ENCODE measurements at places on chromosomes 3 and 15.

DNA sequence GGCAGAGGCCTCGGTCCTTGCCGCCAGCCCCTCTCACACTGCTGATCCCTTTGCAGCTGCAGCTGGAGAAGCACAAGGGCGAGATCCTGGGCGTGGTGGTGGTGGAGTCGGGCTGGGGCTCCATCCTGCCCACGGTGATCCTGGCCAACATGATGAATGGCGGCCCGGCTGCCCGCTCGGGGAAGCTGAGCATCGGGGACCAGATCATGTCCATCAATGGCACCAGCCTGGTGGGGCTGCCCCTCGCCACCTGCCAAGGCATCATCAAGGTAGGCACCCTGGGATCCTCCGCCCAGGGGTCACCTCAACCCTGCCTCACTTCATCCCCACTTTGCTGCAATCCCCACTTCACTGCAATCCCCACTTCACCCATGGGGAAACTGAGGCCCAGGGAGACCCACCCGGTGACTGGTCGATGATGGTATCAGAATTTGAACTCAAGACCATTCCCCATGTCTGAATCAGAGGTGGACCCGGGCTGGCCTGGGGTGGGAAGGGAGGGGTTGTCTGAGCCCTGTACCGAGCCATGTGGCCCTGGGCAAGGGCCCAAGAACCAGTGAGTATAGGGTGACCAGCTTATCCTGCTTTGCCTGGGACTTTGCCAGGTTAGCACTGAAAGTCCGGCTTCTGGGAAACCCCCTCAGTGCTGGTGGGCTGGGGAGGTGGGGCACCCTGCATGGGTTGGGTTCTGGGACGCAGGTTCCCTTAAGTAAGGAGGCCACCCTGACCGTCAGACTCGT lies 162.9 kb downstream of the NSMCE3 start:
- no peak for DNase-seq

DNA sequence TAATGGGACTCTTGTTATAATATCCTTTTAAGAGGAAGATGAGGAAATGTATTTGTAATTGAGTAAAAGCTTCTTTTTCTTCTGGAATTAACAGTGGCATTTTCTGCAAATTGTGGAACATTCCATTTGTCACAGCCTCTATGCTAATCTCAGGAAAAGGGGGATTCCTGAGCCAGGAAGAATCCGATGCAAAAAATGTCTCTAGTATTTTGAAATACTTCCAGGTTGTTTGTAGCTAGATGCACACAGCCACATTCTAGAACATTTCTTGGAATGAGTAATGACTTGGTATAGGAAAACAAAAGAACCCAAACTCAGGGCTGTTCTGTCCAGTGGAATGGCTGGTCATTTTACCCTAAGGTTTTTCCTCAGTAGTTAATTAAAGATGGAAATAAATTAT lies 98.5 kb upstream of the SLC2A2 start:
- DNase-seq, result no peak

DNA sequence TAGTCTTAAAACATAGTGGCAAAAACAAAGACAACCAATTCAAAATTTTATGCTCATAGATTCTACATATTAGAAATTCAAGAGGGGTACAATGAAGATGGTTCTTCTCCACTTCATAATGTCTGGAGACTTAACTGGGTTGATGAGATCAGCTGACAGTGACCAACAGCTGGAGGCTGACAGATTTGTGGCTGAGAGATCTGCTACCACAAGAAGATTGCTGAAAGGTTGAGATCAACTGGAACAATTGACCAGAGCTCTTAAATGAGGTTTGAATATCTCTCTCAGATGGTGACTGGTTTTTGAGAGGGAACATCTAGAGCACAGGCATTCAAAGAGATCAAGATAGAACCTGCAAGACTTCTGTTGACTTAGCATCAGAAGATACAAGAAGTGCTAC lies 254.1 kb upstream of the ARPP21 start:
- DNase-seq, result no peak

DNA sequence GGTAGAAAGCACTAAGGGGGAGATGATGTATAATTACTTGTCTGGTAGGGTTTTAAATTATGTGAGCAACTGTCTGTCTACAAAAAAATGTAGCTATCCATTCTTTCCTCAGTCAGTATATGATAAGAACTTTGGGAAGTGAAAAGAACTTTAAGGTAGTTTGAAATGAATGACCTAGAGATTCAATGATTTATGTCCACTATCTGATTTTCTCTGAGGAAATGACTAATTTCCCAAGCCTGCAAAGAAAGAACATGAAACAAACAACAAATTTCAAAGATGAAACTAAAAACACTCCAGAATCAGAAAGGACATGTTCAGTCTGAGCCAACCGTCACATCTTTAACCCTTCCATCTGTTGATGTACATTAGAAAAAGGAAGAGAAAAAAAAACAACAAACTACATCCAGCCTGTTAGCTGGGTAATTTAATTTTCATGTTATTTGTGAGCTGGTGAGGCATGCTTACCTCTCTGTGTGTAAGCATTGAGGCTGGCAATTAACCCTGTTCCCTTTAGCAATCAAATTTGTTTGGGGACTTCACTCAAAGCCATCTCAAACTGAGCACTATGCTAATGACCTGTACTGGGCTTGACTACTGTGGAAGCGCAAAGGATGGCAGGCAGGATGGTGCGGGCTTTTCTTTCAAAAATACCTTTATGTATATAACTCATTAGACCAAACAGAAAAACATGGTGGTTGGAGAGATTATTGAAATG lies 220.1 kb downstream of the TUSC7 start:
- DNase-seq, result no peak

- DNase-seq, result no peak
Measured at GRCh38 chr3:77304700-77305021, 264.8 kb downstream of the ROBO2 start.

GRCh38 chr3:50139308-50139707 lies 15.8 kb upstream of the SEMA3F start:
- no peak for DNase-seq

GRCh38 chr15:80060356-80061006 lies 1.0 kb downstream of the ZFAND6 start:
- no peak for DNase-seq

DNA sequence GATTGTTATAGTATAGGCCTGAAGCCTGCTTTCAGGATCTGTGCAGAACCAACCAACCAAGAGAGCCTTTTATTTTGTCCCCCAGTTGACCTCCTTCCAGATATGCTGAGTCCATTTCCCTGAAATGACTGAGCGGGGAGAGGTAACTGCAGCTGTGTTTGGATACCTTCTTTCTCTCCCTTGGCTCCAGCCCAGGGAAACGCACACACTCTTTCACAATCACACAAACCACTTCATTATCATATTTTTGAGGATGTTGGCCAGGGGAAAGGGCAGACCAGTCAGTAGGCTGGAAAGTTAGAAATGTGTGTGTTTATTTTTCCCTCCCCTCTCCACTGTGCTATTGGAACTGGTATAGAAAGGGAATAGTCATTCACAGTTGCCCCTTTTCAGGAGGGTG lies 417.7 kb upstream of the TBL1XR1 start:
- DNase-seq, result no peak

- no peak for DNase-seq
Measured at GRCh38 chr15:52726195-52726594, 47.0 kb upstream of the ATOSA start.

- no peak for DNase-seq
Measured at GRCh38 chr3:187737006-187737367, 8.3 kb downstream of the BCL6 start.

- DNase-seq, result no peak
Measured at GRCh38 chr15:27438403-27439375, 467.7 kb downstream of the GABRG3 start.

GRCh38 chr15:99431661-99432091 lies 134.1 kb upstream of the MEF2A start:
- DNase-seq, result no peak

- DNase-seq, result no peak
Measured at GRCh38 chr15:81297147-81297572, 26.8 kb downstream of the STARD5 start.

GRCh38 chr3:133865136-133865855 lies 30.4 kb downstream of the RAB6B start:
- no peak for DNase-seq

- DNase-seq, result no peak
Measured at GRCh38 chr3:4711680-4711992, 218.5 kb downstream of the ITPR1 start.

DNA sequence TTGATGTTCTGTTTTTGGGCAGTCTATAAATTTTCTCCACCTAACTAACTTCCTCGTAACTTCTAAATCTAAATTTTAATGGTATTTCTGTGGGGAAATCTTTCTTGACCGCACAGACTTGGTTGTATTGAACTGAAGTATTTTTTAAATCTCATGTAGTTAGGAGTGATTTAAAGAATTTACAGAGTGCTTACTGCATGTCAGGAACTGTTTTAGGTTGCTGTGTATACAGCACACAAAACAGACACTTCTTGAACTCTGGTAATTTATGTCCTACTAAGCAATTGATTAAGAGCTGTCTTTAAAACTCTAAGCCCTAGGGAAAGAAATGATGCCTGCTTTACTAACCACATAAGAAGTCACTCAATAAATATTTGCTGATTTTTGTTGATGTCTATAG lies 1350.2 kb downstream of the ZPLD1 start:
- DNase-seq, result no peak

GRCh38 chr15:60480149-60480548 lies 1.2 kb upstream of the ICE2 start:
- DNase-seq, result no peak

DNA sequence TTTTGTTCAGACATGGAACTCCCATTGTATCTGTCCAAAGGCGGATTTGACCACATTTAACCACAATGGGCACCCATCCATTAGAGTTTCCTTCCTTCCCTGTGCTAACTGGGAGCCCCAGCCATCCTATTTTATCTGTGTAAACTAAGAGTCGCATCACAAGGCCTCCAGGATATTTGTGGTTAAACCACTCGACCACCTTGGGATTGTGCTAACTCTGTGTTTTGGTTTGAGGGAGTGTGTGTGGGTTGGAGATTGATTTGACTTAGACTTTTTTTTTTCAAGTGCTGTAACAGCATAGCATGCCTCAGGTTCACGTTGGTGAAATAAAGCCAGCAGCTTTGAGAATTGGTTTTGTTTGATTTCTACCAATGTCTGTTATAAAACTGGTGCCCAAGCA lies 100.4 kb upstream of the TP63 start:
- no peak for DNase-seq

GRCh38 chr3:39318301-39318700 lies 11.2 kb upstream of the CCR8 start:
- DNase-seq, result no peak

- no peak for DNase-seq
Measured at GRCh38 chr3:132218817-132219755, 98.1 kb upstream of the ACP3 start.

DNA sequence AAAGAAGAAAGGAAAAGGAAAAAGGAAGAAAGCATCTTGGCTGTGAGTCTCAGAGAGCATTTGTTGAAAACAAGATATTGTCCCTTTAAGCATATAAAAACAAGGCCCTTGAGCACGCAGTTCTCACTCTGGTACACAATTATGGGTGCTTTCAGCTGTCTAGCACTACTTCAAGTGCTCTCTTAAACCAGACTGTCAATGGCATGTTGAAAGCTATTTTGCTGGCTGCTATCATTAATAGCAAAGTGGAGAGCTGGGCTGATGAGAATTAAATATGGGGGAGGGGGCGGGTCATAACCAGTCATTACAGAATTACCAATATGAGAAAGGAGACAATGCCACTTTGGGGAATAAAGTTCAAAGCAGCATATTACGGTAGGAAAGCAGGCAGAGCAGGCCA lies 9.3 kb downstream of the TLE3 start:
- DNase-seq, result no peak

DNA sequence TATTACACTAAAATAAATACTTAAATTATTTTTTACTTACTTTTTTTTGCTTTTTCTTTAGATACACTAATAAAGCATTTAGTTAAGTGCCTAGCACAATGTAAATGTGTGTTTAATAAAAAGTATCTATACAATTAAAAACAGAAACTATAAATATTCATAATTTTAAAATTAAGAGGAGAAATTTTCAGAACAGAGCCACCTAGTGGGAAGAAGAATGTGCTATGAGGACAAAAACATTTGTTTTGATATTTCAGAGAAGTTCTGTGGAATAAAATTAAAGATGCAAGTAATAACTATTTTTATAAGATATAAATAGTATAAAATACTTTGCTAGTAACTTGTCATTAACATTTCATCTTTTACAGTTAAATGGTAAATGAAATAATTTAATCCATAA lies 33.6 kb upstream of the PLSCR5 start:
- DNase-seq, result no peak

GRCh38 chr3:127312818-127313217 lies 25.0 kb upstream of the PRR20G start:
- no peak for DNase-seq

DNA sequence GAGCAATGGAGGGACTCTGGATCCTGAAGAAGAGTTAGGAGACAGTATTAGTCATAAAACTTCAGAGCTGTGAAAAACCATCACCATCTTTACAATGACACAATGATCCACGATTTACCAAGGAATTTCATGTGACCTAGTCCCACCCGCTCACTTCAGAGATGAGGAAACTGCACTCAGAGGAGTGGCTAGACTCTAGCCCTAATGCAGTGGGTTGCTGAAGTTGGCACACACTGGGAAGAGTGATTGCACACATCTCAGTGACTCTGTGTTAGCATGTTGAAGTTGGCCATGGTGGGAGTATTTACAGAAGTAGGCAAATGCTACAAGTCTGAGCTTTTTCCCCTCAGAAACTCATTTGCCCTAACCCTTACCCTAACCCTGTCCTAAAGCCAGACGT lies 35.2 kb upstream of the SPATA12 start:
- no peak for DNase-seq

DNA sequence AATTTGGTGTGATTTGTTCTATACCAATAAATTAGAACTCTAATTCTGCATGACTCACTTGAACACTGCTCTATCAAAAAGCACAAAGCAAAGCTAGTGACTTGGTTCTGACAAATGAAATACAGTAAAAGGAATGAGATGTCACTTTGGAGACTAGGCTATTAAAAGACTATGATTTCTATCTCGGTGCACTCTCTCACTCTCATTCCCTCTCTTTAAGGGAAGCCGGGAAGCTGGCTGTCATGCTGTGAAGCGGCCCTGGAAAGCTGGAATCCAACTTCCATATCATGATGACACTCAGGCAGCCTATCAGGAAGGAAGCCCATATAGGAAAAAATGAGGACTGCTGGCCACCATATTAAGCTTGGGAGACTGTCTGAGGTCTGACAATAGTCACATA lies 590.1 kb upstream of the CBLB start:
- DNase-seq, result no peak
